NCI-H524 (cell line): ENCODE measurements at places on chromosomes 4 and X.

GRCh38 chrX:34638116-34638515, 19.0 kb downstream of the TMEM47 start:
- no peak for DNase-seq

DNA sequence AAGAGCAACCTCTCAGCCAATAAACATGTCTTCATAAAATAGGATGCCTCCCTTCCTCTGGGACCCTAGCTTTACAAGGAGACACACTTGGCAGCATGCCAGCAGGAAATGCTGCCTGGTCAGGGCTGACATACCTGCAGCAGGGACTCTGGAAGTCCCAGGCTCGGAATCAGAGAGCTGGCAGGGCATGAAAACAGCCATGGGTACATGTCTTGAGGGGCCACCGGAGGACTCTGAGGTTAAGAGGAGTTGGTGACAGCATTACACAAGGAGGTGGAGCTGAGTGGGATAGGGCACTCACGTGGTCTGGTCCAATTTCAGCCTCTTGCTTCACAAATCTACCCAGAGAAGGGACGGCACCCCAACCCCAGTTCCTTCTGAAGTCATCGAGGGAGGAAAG, 15.7 kb downstream of the MSX1 start:
- DNase-seq = no peak

DNA sequence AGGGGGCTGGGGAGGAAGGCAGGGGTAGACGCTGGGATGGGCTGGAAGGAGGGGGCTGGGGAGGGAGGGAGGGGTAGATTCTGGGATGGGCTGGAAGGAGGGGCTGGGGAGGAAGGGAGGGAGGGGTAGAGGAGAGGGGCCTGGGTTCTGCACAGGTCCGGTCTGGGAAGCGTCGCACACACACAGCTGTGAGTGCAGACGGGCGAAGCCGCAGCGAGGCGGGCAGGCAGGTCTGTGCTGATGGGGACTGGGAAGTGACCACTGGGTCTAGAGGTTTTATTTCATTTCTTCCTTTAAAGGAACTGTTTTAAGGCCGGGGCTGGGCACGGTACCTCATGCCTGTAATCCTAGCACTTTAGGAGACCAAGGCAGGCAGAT, 69.1 kb upstream of the MXD4 start:
- no peak for DNase-seq

DNA sequence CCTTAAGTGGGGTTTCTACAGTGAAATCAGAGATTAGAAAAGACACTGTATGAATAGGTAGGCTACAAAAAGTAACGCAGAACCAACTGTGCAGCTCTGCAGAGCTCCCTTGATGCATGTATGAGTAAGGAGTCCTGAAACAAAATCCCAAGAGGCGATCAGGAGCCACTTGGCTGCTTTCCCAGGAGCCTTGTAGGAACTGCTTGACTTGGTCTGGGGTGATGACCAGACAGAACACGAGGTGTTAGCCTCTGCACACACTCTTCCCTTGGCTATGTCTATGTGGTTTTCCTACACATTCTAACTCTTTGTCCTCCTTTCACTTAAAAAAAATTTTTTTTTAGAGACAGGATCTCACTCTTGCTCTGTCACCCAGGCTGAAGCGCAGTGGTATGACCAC, 22.8 kb upstream of the AP1S2 start:
- no peak for DNase-seq

DNA sequence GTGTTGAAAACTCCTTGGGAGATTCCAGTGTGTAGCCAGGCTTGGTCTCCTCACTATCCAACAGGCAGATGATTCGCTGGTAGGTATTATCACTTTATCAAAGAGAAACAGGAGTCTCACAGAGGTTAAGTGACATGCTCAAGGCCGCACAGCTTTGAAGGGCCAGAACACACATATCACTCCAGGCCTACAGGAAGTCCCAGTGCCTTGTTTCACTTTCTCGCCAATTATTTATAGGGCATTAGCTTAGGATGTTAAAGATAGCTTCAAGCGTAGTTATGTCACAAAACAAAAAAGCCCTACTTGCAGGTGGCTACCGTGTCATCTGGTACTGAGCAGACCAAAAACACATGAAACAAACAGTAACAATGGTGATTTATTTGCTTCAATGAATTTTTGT, 13.2 kb downstream of the ATP8A1 start:
- no peak for DNase-seq

DNA sequence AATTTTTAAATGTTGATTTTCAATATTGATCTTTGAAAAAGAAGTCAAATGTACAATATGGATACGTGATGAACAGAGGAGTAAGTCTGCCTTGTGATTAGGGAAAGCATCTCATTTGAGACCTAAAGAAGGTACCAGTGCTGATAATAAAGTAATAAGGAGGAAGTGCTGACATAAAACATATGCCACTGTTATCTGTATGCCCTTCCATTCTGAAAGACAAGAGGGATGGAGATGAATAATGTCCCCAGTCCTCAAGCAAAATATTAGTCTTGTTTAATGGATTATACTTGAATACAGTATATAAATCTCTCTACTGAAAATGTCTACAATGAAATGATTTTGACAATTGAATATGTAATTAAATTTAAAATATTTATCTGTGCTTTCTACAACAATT, 58.2 kb downstream of the CCSER1 start:
- DNase-seq = no peak

DNA sequence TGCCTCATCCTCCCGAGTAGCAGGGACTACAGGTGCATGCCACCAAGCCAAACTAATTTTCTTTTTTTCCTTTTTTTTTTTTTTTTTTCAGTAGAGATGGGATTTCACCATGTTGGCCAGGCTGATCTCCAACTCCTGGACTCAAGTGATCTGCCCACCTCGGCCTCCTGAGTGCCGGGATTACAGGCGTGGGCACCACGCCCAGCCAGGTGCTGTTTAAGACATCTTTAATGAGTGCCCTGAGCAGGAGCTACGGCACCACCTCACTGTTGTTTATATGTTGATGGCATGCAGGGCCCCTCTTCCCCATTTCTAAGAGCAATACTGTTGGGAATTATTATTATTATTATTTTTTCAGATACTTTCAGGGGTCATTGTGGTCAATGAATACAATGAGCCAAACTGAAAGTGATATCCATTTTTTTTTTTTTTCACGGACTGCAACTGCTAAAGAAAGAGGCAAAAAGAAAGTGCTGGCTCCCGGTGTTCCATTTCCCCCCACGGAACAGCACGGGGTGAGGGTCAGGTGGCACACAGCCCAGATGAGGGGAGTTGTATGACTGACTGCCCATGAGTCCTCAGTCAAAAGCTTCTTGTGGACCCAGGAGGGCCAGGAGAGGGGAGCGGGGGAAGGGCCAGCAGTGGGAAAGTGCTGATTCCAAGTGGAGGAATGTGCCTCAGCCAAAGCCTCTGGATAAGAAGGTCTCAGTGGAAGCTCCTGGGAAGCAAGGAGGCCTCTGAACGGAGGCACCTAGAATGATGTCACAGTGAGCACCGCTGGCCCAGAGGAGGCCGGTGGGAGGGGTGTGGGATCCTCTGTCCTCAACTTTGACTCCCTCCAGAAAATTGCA, 101.8 kb upstream of the HPF1 start:
- no peak for DNase-seq

- DNase-seq = no peak
These were observed 71.2 kb downstream of the SUPT20HL2 start for GRCh38 chrX:24242649-24243175.

- no peak for DNase-seq
These were observed 7.2 kb upstream of the NEUROG2 start for GRCh38 chr4:112523008-112523721.

DNA sequence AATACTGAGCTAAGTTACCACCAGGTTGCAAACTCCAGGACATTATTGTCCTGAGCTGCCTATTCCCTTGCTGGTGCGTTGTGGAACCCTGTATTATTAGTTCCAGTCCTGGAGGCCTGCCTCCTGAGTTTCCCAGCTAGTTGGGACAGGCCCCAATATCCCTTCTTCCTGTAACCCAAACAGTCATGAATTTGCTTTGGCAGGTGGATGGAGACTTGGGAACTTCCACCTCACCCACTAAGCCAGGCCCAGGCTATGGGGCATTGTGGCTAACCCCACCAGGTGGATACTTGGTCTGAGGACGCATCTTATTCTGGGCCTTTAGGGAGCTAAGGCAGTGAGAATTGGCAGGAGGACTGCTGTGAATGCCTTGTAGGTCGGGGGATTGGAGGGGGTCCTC, 5.0 kb downstream of the RBM3 start:
- DNase-seq = no peak

DNA sequence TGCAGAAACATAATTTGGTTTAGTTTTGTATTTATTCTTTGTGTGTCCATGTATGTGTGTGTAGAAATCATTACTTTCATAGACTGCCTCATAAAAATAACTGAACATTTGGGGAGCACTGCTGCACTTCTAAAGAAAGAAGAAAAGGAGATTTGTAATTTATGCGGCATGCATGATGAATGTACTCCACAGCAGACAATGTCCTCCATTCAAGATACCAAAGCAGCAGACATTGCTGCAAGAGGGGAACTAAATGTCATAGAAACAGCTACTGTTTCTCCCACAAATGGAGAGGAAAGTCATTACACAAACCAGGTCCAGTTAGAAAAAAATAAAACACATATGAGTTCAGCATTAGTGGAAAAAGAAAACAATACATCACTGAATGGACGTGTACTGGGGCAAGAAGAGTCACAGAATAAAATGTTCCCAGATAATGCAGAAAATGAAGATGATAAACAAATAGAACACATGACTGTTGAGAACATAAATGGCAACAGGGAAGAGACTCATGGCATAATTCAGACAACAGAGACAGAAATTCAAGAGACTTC, 2.6 kb downstream of the DTHD1 start:
- DNase-seq = no peak

- peak; percentile 37 for DNase-seq
These were observed 48.5 kb downstream of the FSTL5 start for GRCh38 chr4:162115333-162115732.
